ENCODE measurements at places on chromosomes 1 and 21.

- no peak for DNase-seq
Observed at GRCh38 chr1:178918955-178919354, 48.1 kb upstream of the ANGPTL1 start.

DNA sequence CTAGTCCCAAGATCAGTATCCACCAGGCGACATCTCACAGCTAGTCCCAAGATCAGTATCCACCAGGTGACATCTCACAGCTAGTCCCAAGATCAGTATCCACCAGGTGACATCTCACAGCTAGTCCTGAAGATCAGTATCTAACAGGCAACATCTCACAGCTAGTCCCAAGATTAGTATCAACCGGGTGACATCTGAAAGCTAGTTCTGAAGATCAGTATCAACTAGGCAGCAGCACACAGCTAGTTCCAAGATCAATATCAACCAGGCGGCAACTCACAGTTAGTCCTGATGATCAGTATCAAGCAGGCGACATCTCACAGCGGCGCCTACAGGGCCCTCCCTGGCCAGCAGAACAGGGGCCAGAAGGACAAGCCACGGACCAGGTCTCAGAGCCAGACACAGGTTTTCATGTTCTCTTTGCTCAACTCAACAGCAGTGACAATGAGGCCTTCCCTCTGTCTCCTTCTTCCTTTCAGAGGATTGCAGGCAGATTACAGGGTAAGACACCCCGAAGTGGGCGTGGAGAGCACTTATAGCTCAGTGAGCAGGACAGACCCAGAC lies 32.5 kb downstream of the NPHP4 start:
- DNase-seq: no peak

- DNase-seq: no peak
Observed at GRCh38 chr1:3070309-3070643, 1.3 kb downstream of the PRDM16 start.

GRCh38 chr1:242754125-242754524 lies 229.6 kb upstream of the PLD5 start:
- DNase-seq: no peak

GRCh38 chr1:214362188-214362882 lies 81.4 kb downstream of the SMYD2 start:
- no peak for DNase-seq

DNA sequence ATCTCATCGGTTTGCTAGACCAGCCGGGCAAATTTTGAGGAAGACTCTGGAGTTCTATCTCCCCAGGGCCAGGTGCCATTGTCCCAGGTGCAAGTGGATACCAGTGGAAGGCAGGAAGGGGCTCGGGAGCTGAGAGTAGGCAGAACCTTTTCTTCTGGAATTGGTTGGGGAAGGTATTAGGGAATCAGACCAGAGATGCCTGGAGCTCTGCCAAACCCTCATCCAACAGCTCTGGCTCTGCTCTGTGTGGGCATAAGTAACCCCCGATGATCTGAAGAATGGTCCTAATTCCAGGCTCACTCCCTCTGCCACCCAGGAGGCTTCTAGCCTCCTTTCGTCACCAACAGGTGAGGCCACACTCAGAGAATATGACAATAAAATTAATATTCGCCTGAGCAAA lies 69.9 kb downstream of the PGBD5 start:
- DNase-seq: no peak

- DNase-seq: no peak
Observed at GRCh38 chr1:91891969-91892368, 6.0 kb upstream of the TGFBR3 start.

DNA sequence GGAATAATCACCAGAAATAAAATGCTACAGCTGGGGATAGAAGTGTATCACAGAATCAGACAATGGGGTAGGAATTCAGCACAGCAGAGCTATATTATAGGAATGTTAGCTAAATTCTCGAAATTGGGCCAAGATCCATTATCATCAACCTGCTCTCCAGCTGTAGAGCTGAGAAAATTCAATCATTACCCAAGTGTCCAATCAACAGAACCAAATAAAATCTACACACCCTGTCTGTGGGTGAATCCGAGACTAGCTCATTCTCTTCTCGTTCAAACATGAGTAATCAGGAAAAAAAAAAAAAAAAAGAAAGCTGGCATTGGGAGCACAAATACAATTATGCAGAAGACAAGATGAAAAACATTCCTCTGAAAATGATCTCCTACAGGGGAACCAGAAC lies 119.2 kb downstream of the CDC7 start:
- DNase-seq: no peak

DNA sequence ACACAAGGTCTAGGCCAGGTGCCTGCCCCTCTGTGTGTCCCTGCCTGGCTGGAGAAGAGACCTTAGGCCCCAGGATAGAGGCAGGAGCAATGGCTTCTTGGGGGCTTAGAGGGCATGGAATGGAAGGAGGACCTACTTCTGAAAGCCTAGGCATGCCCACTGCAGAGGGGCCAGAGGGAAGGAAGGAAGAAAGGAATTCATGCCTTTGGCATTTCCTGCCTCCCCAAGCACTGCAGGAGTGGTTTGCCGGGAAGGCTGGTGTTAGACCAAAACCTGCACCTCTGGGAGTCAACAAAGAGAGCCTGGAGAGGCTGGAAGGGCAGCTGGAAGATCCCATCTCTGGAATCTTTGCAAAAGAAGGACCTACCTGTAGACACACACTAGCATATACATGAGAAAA lies 50.7 kb upstream of the KCNE2 start:
- no peak for DNase-seq

GRCh38 chr21:28266061-28266460 lies 726.6 kb downstream of the LTN1 start:
- no peak for DNase-seq

DNA sequence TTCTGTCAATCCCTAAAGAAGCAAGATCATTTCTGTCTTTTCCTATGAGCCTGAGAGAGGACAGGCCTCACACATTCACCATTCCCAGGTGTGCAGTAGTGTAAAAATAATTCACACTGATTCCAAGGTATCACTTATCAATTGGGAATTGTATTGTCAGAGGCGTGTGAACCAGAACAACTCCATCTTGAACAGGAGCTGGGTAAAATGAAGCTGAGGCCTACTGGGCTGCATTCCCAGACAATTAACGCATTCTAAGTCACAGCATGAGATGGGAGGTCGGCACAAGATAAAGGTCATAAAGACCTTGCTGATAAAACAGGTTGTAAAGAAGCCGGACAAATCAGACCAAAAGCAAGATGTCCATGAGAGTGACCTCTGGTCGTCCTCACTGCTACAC lies 239.2 kb downstream of the SMYD3 start:
- no peak for DNase-seq

- no peak for DNase-seq
Observed at GRCh38 chr1:198856601-198857000, 217.8 kb downstream of the PTPRC start.

DNA sequence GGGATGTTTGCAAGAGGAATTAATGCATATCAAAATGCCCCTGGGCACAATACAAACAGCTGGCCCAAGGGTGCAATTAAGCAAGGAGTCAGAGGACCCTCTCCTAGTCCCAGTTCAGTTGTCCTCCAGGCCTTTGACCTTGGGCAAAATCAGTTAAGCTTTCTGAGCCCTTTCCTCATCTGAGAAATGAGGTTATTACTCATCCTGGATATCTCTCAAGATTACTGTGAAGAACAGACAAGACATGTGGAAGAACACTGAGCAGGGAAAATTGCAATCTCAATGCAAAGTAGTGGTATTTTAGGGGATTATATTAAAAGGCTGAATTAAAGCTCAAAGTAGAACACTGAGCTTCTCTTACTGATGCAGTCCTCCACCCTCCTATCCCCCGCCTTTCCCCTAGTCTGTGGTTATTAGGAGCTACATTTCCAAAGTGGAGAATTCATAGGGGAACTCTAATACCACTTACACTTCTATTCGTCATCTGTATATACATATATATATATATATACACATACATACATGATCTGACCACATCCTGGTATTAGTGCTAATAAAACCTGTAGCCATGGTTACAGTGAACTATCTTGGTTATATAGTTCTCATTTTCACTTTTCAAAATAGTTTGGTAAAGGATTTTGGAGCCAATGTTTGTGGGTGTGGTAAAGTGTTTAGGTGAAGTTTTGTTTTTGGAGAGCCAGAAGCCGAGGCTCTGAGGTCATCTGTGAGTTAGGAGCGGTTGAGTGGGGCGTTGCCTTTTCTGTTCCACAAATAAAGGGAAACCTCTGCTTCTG lies 18.1 kb downstream of the KIAA0040 start:
- DNase-seq: no peak

- DNase-seq: no peak
Observed at GRCh38 chr1:57620605-57621004, 196.7 kb upstream of the DAB1 start.

- no peak for DNase-seq
Observed at GRCh38 chr1:53450225-53450624, 9.0 kb upstream of the DMRTB1 start.

DNA sequence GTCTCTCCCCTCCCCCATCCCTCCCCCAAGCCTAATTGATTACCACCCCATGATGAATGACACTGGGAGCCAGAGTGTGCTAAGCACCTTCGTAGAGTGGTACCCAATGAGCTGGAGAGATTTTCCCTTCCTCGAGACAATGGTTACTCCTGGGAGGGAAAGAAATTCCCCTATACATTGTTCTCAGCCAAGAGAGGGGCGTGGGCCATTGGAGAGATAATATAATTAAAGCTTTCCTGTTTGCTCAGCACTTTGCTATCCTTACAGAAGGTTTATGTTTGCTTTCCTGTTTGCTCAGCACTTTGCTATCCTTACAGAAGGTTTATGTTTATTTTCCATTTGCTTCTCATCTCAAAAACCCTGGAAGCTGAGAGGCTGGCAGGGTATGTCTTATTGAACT lies 126.1 kb upstream of the KLHDC7A start:
- no peak for DNase-seq

- no peak for DNase-seq
Observed at GRCh38 chr1:57162607-57163261, 196.9 kb upstream of the C8B start.

GRCh38 chr1:118788463-118788862 lies 199.7 kb downstream of the TBX15 start:
- no peak for DNase-seq

DNA sequence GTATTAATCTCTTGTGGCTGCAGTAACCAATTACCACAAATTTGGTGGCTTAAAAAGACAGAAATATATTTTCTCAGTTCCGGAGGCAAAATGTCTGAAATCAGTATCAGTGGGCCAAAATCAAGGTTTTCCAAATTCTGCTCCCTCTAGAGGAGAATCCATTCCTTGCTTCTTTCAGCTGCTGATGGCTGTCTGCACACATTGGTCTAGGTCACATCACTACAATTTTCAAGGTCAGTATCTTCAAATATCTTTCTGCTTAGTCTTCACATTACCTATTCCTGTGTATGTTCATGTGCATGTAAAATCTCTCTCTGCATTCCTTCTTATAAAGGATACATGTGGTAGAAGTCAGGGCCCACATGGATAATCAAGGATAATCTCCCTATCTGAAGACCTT lies 999.4 kb downstream of the KCNT2 start:
- no peak for DNase-seq

DNA sequence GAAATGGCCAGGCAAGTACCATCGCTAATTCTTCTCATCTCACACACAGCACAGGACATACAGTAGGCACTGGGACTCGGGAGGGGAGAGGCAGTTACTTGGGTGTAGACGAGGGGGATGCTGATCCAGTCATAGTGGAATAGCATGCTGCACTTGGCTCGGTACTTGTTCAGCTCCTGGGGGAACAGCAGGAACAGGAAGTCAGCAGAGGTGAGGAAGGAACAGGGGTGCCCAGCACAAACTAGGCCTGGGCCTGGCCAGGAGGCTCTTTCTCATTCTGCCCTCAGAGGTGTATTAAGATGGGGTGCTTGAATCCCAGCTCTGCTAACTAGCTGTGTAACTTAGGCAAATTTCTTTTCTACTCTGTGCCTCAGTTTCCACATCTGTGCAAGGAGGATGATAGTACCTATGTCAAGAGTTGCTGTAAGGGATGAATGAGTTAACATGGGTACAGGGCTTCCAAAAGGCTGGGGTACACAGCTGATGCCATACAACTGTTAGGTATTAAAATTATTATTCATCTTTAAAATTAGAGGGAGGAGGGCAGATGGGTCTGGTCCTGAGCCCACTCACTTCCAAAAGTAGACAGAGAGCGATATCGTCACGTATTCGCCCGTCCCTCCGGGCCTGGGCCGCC lies 2.4 kb downstream of the BEST4 start:
- DNase-seq: no peak

DNA sequence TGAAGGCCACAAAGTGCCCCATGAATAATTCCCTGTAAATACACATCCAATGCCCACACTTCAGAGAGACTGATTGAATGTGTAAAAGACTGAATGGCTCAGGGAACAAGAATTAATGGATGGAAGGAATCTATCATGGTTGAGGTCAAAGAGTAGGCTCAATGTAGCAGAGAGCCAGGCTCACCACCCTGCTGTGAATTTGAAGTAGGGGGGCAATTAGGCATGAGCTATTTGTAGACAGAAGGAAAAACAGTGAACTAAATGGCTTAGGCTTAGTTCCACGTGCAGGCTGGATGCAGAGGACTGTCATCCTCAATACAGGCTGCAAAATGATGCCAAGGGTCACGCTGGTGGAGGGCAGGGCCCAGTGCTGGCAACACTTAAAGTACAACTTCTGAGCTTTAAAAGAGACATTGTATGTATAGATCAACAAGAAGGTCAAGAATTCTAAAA lies 22.9 kb upstream of the IGSF3 start:
- DNase-seq: no peak

GRCh38 chr21:33560965-33561364 lies 18.1 kb downstream of the SON start:
- DNase-seq: no peak

DNA sequence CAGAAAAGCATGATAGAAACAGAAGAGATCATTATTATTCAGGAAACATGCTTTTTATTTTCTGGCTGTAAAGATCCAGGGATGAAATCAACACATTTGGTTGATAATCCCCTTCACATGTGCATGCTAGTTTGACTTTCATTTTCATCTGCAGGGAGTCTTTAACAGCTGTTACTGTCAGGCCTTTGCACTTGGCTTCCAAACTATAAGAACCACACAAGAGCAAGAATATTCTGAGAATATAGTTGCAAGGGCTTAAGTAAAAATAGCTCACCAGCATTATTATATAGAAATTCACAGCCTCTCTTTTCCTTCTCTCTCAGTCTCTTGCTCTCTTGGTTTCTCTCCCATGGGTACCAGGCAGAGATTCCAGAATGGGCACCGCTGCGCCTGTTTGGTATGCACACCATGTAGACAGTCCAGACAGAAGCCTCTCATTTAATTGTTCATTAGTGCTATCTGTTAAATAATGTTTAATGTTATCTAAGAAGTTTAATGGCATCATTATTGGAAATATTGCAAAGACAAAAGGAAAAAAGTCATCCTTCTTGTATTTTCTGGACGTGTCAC lies 622.3 kb upstream of the PLXNA2 start:
- DNase-seq: no peak

DNA sequence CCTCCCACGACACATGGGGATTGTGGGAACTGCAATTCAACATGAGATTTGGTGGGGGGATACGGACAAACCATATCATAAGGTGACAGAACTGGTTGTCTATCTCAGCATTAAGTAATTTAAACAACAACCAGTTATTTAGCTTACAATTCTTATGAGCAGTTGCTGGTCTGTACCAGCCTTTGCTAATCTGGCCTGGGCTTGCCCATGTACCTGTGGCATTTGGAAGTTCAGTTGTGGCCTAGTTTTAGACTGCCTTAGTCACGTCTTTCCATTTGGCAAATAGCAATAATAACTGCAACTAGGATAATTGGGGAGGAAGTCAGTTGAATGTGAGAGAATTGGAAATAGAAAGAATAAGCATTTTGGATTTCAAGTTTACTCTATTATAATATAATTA lies 441.8 kb upstream of the CXADR start:
- no peak for DNase-seq
